ENCODE measurements at places on chromosomes 2 and 18.

GRCh38 chr2:688504-689076, 11.4 kb upstream of the TMEM18 start:
- DNase-seq, result no peak

DNA sequence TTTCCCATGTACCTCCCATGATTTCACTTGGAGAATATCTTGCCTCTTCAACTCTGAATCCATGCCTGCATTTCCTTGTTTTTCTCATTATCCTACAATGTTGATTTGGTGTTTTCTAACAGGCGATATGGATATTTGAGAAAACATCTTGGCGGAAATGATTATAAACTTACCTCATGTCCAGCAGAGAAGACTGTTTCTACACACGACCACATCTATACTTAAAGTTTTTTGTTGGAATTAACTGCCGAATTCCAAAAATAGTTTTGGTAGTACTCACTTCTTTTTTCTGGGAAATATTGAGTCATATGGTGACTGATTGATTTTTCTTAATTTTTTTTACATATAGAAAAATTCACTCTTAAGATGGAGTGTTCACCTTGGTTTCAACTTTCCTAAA, 41.4 kb upstream of the TMEFF2 start:
- no peak for DNase-seq

DNA sequence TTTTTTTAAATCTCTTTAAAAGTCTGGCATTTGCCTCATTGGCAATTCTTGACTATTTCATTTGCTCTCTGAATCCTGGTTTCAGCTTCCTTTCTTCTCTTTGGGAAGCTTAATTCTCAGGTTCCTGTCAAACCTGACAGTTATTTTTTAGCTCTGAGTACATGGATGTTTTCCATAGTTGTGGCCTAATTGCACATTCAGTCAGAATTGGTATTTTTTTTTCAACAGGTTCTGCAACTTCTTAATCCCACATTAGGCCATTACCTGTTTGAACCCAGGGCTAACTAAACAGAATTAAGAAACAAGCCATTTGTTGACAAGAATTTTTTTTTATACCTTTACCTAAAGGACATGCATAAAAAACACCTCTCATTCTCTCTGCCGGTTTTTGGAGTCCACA, 338.8 kb downstream of the SETBP1 start:
- DNase-seq, result no peak

GRCh38 chr2:60739156-60739555, 16.9 kb upstream of the PAPOLG start:
- DNase-seq, result no peak

DNA sequence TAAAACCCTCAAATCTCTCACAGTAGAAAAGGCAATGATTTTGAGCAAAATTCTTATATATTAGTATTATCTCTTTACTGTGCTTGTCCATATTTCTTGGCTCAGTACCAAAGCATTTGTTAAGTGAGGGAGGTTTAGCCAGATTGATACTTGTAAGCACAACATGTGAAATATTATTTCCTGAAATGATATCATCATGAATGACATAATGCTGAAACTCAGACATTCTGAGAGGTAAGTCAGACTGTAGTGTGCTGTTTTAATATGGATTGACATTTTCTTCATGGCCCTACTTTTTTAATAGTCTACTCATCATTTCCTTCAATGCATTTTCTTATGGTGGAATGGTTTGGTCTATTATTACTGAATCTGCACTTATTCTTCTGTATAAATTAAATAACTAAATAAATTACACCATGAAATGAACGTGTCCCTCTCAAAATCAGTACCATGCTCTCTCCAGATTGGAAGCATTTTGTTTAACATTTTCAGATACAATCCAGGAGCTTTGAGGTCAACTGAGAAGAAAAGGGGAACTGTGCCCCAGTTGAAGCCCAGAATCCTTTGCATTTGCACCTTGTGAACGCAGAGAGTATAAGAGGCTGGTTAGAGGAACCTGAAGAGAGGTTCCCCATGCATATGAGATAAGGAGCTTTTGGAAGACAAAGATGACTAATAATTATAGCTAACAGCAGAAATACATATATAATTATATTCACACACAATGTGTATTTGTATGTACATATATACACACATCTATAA, 50.1 kb upstream of the CRACDL start:
- no peak for DNase-seq

DNA sequence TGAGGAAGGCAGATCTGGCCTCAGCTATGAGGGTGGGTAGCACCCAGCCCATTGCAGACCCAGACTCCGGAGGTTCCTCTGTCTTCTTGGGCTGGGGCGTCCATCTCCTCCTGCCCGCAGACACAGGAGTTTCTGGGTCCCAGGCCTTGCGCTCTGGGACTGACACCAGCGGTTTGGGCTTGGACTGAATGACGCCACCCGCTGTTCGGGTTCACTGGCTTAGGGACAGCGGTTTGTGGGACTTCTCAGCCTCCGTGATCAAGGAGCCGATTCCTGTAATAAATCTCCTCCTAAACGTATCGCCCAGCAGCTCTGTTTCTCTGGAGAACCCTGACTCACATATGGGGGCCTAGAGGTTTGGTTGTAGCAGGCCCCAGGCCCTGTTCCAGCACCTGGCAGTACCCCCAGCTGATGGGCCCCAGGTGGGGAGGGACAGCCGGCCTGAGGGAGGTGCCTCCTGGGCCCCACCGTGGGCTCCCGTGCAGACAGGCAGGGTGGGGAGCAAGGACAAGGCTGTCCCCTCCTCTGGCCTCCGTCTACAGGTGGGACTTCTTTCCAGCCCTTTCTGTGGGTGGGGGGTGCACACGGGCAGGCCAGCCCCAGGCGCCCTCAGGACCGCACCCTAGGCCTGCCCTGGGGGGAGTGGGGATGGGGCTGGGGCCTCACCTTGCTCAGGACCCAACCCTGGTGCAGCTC, 4.5 kb upstream of the AQP12A start:
- DNase-seq, result no peak

DNA sequence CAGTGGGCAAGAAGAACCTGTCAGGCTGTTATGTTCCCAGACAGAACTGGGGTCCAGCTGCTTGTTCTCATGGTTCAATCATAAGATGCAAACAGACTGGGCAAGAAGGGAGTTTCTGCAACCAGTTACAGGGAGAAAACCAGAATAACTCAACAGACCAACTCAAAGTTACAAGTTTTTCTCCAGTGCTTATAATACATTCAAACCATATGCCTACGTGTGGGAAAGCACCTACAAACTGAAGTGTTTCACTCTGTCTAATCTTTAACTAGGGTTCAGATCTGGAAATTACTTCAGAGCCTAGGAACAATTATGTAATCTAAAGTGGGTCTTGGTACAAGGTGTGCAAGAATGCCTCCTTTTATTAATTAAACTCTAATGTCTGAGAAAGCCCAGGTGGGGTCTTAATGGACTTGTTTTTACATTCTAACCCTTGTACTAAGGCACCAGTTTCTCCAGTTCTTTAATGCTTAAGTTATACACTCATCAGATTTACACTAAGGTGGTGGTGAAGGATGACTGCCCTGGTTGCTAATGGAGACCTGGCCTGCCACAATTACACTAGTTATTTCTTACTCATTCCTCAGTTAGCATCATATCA, 951.9 kb downstream of the TSN start:
- DNase-seq, result no peak

- DNase-seq, result no peak
Measured at GRCh38 chr18:8439055-8439454, 170.2 kb upstream of the RAB12 start.

DNA sequence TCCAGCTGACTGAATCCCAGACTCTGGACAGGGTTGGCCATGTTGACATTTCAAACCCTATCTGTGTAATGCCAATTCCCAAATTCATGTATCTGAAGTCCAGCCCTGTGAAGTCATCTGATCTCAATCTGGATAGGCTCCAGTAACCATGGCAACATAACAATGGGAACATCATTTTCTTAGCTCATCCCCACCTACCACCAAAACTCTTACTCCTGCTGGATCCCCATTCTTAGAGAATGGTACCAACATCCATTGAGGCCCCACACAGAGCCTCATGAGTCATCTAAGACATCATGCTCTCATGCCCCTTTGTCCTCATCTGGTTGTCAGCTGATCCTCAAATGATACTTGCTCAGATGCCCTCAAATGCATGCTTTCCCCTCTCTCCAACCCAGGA, 58.9 kb upstream of the TEX51 start:
- DNase-seq, result no peak
